ENCODE measurements at places on chromosomes 1 and 21. TPM values are rescaled to one million over a fixed set of nuclear protein-coding genes. Genes with fewer than 3 reads are reported as not detected.

GRCh38 chr1:230749635-230750034 lies 2.4 kb downstream of the CAPN9 start:
- no peak for DNase-seq

DNA sequence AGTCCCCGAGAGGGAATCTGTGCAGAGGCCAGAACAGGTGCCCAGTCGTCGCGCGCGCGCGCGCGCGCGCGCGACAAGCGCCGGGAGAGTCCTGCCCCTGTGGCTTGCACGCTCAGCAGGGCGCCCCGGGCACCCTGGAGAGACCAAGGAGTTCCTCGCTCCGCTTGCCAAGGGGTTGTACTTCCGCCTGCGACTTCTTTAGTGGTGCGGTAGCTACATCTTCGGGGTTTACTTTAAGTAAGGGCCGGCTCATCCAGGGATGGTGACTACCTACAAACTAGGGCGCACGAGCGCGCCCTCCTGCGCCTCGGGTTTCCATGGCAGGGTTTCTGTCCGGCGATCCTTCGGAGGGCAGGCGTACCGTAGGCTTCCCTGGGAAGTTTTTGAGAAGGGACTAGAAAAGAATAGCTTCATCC lies 1.4 kb downstream of the LHX4 start:
- DNase-seq = peak; percentile 32

Gene TNFRSF8
- total RNA-seq = 0.09 TPM

Gene RAB25
- not detected for total RNA-seq

DNA sequence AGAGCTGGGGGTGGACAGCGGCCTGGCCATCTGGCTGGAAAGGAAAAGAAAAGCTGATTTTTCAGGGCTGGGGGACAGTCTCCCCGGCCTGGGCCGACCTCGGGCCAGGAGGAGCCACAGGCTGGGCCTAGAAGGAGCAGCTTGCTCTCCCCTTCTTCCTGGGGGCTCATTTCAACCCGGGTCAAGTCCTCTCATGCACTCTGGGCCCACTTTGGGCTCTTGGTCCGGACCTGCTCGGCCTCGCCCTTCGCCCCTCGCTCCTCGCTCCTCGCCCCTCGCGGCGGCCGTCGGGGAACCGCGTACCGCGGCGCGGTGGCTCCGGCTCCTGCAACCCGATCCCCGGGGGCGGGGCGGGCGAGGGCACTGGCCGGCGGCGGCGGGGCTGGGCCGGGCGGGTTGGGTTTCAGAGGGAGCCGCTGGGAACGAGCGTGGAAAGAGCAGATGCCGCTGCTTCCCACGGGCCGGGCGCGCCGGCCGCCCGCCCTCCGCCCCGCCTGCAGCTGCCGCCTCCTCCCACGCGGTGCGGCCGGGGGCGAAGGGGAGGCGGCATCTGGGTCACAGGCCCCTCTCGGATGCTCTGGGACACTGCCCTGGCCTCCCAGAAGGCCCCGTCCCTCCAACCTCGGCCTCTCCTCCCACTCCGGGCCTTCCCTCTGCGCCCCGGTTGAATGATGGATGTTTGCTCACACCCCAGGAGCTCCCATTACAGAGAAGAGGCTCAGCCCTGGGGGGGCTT lies 6.6 kb downstream of the HEYL start:
- DNase-seq = peak; percentile 20

Gene SLC30A2
- total RNA-seq = not detected

Gene RORC
- total RNA-seq = not detected

Gene KIF21B
- not detected for total RNA-seq

DNA sequence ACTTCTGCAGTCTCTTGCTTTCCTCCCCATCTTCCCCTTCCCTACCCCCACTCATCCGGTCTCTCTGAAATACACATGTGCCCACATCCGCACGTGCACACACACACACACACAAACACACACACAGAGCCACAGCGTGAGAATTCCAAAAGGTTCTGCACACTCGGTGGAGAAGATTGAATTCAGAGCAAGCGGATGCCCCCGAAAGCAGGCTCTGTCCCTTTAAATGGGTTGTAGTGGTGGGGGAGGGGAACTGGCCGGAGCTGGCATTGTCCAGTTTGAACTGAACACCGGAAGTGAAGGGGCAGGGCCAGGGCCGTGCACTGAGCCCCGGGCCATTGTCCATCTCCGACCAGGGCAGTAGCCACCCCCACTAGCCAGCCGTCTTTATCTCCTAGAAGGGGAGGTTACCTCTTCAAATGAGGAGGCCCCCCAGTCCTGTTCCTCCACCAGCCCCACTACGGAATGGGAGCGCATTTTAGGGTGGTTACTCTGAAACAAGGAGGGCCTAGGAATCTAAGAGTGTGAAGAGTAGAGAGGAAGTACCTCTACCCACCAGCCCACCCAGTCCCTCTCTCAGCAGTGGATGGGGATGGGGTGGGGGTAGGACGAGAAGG lies 1.3 kb upstream of the LIN28A start:
- no peak for DNase-seq

- DNase-seq = peak; percentile 15
Measured at GRCh38 chr21:45404730-45405270, at the start of gene COL18A1. TSS of gene COL18A1 (plus strand) at chr21:45405165. CDS start at chr21:45405231, 66 bp downstream.

- DNase-seq = peak; percentile 36
Measured at GRCh38 chr1:212285685-212286555, 710 bp downstream of the PPP2R5A start.

Gene RIMS3
- total RNA-seq = 0.36 TPM

Measured in fibroblast of the aortic adventitia (primary cell).